ENCODE measurements at places on chromosomes 13 and 19.

DNA sequence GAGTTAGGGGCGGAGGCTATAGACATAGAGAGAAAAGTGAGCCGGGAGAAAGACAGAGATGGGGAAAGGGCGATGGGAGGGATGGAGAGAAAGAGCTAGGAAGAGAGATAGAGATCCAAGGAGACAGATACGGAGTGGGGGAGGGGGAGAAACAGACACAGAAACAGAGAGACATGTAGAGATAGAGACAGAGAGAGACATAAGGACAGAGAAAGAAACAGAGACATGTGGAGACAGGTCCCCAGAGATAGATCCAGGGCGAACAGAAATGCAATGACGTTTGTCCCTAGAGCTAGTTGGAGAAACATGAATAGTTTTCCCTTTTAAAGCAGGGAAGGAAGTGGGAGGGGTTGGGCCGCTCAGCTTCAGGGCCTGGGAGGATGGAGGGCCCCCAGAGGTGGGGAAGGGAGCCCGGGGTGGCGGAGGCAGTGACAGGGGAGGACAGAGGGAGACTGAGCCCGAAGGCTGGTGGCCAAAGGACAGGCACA lies 4.6 kb downstream of the PPP1R14A start:
- no peak for DNase-seq

DNA sequence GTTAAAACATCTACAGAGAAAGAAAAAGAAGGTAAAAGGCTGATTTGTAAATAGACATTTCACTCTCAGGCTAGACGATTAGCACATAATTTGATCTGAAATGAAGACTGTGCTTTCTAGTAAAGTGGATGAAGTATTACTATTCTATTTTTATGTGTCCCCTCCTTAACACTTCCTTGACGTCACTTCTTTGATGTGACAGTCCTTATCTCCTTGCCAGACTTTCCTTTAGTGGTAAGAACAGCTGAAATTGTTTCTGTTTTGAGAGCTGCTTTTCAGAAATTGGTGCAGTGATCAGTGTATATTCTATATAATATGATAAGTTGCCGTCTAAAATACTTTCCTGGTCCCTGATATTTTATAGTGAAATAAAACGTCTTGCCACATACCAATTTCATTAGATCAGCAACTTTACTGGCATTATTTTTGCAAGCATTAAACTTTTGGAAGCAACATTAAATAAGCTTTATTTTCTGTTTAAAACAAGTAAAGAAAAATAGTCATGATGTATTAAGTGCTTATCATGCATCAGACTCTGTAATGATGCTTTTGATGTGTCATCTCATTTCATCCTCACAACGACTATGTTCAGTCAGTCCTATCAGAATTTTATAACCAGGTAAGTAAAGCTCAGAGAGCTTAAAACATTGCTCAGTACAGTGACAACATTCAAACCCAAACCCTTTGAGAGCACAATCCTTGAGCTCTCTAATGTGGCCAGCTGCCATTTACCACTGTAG lies 210.3 kb upstream of the PCDH9 start:
- no peak for DNase-seq

DNA sequence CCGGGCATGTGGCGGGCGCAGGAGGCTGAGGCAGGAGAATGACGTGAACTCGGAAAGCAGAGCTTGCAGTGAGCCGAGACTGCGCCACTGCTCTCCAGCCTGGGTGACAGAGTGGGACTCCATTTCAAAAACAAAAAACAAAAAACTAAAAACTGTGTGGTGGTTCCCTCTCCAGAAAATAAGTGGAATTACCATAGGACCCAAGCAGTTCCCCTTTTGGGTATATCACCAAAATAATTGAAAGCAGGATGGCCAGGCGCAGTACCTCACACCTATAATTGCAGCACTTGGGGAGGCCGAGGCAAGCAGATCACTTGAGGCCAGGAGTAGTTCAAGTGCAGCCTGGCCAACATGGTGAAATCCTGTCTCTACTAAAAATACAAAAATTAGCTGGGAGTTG lies 15.7 kb upstream of the LDLR start:
- no peak for DNase-seq

- no peak for DNase-seq
Measured at GRCh38 chr13:80118506-80118905, 222.4 kb downstream of the SPRY2 start.

DNA sequence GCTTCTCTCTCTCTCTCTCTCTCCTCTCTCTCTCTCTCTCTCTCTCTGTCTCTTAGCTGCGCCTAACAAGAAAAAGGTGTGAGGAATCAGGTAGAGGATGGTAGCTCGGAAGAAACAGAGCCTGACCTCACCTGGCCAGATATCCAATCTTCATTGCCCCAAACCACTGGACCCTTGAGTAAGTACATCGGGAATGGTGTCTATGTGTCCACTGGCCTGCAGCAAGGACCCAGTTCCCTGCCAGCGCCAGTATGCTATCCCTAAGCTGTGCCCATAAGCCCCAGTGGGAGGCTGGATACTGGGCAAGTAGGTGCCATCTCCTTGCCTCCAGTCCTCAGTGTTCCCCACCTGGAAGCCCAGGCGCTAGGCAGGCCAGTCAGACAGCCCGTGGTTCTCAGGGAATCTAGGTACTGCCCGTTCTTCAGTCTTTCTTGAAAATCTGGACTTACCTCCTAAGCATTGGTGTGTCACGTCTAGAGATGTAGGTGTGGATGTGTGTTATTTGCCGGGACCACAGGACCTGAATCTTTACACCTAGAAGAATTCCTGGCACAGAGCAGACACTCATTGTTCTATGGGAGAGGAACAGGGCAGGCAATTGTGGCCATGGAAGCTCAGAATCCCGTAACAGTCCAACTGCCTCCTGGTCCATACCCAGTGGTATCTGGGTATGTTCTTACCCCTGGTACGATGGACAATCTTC lies 7.3 kb downstream of the URAD start:
- no peak for DNase-seq

DNA sequence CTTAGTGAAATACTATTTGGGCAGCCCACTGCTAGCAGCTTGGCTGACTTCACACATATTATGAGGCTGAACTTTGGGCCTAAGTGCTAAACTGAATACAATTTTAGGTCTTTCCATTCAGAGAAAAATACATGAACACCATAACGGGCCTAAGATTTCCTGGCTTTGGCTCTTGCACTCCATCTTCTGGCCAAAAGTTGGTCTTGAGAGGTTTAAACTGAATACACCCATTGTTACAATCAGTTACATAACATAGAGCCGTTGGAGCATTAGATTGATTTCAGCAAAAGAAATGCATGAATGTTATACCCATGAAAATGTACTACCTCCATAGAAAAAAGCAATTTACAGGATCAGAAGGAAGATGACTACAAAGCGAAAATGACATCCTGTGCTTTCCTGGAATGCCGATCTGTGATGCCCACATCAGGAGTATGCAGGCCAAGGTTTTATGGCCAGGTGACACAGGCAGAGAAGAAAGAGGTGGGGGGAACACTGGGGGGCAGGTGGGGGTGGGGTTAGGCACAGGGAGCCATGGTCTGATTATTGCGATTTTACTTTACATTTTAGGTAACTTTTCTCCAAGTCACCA lies 11.1 kb upstream of the SHISA2 start:
- no peak for DNase-seq

DNA sequence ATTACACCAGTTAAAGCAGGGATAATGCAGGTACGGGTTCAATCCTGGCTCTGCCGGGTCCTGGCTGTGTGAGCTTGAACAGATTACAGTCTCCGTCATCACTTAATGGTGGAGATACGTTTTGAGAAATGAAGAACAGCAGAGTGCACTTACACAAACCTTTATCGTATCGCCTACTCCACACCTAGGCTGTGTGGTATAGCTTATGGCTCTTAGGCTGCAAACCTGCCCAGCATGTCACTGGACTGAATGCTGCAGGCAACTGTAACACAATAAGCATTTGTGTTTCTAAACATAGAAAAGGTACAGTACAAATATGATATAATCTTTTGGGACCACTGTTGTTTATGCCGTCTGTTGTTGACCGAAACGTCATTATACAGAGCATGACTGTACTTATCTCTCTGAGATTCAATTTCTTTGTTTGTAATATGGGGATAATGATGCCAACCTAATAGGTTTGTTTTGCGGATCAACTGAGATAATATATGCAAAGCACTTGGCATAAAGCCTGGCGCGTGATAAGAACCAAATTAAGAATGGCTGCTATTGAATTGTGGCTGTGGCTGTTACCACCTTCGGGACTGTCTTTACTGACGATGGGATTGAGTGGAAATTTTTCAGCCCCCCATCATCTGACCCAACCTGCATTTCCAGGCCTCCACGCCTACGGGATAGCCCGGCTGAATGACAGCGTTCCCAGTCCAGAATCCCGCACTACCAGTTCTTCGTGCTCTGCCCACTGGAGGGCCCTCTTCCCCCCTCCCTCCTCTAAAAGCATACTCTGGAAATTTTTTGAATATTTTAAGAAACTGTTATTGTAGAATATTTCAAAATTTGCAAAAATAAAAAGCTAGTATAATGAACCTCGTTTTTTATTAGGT lies 11.2 kb downstream of the KRTDAP start:
- DNase-seq: no peak
